Globus pallidus (tissue), 1 donor: ENCODE measurements at places on chromosomes 16 and 17.

GRCh38 chr17:69815406-69815805, 259.6 kb upstream of the KCNJ16 start:
- peak; percentile 29 for DNase-seq

GRCh38 chr17:32104158-32104557, 38.1 kb upstream of the RHOT1 start:
- DNase-seq = no peak

- peak; percentile 87 for DNase-seq
Observed at GRCh38 chr17:62968445-62968923, 2.4 kb downstream of the TANC2 start.

DNA sequence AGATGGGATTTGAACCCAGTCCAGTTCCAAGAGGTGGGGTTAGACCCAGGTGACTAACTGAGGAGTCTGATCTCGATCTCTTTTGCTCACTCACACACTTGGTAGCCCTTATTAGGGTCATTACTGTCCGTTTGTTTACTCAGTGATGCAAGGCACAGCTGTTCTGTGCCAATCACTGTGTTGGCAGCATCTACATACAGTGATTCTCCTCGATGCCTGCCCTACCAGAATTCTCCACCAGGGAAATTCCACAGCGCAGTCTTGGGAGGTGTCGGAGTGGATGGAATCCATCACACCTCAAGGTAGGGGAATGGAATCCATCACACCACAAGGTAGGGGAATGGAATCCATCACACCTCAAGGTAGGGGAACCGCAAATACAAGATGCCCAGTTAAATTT, 279.6 kb downstream of the MAF start:
- DNase-seq = no peak

DNA sequence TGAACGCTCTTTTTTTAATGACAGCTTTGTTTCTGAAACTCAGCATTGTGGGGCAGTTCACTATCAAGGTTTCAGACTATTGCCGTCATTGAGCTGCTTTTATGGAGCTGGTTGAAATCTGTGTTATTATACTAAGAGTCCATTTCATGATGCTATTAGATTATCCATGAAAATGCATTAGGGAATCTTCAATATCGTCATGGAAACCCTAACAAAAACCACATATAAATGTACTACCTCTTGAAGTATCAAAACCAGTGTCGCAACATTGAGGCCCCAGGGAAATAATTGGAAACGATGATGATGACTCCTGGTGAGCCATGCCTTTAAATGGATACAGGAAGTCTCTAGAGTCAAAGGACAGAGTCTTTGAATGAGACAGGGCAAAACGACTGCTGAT, 231.6 kb upstream of the CPHXL start:
- DNase-seq = no peak

- DNase-seq = peak; percentile 54
Observed at GRCh38 chr16:85717393-85718152, 28.8 kb upstream of the GINS2 start.

- DNase-seq = no peak
Observed at GRCh38 chr17:48676963-48677558, 45.3 kb downstream of the PRAC1 start.

DNA sequence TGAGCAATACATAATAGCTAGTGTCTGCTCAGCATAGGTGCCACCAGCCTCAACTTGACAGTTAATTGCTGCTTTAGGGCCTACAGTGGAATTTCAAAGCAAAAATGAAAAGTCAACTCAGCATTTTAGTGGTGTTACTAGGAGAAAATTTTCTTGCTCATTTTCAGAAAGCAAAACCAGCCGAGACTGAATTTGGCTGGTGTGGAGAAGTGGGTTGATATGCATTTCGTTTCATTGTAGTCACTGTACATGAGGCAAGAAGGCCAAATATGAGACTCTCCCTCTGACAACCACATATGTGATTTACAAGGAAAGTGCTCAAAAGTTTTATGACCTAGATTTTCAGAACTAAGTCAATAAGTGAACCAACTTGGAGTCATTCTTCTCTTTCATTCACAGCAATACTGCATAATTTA, 54.0 kb downstream of the DUSP14 start:
- DNase-seq = no peak

DNA sequence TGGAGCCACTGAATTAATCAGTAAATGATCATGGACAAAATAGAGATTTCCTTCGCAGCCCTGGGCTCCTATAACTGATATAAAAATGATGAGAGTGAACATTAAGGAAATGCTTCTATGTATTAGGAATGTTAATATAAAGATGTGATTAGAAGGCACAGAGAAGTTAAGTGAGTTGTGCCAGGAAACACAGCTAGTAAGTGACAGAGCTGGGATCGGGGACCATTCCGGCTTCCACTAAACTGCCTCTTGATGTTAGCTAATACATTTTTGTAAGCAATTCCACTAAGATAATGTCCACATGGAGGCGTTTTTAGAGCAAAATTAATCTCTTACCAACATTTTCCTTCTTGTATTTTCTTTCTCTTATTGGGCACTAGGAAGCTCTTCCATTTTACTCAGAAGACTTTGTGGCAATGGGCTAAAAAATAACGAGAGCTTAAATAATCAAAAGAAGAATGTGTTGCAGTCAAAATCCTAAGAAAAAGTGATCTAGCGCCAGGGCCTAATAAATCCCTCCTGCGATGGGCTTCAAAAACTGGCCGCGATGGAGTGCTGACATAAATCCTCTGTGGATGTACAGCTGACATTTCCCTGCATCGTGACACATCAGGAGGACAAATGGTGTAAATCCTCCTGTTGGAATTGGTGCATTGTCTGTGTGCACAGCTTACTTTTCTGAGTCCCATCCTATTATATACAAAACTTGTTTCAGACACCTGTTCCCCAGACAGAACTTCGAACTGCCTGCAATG, 326.1 kb upstream of the MAF start:
- no peak for DNase-seq

GRCh38 chr17:81641825-81642489, 5.0 kb downstream of the TSPAN10 start:
- no peak for DNase-seq

- DNase-seq = no peak
Observed at GRCh38 chr17:78748048-78748729, 33.9 kb downstream of the CYTH1 start.

- DNase-seq = no peak
Observed at GRCh38 chr16:89118361-89119165, 24.9 kb downstream of the ACSF3 start.

- DNase-seq = peak; percentile 1
Observed at GRCh38 chr16:82061861-82062525, 26.9 kb downstream of the HSD17B2 start.

- no peak for DNase-seq
Observed at GRCh38 chr16:26204138-26204537, 512.4 kb downstream of the HS3ST4 start.

GRCh38 chr16:16147316-16147999, 75.8 kb downstream of the ABCC6 start:
- DNase-seq = no peak

DNA sequence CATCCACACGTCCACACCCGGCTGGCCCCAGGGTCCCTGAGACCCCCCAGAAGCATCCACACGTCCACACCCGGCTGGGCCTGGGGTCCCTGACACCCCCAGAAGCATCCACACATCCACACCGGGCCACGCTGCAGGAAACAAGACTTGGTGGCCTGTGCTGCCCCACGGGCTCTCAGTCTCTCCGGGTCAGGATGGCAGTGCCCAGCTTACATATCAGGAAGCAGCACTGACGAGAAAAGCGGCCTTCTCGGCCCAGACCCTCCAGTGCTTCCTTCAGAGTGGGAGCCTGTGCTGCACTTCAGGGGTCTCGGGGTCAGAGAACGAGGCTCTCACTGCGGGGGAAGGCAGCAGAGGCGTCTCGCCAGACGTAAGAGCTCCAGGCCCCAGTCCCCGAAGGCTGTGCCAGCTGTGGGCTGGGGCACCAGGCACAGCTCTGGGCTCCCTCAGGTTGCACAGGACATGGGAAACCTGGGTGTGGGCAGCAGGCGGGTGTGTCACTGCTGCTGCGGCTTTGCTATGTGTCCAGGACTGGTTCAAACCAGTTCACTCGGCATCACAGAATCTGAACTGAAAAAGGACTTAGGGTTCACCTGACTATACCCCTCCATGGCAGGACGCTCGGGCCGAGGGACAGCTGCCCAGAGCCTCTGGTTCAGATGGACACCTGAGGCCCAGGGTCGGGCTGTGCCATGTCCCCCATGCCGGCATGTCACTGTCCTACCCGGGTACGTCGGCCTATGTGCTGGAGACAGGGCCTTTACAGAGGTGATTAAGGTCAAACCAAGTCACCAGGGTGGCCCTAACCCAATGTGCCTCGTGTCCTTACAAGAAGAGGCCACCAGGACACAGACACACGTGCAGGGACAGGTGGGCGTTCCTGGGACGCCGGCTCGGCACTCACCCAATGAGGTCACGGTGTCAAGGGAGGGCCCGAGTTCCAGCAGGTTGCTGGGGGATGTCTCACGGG, 40.2 kb upstream of the CHMP6 start:
- no peak for DNase-seq

GRCh38 chr17:37720989-37721388, 23.9 kb downstream of the HNF1B start:
- no peak for DNase-seq

- DNase-seq = no peak
Observed at GRCh38 chr17:39919087-39919683, 750 bp upstream of the GSDMB start.

- no peak for DNase-seq
Observed at GRCh38 chr17:71986886-71987285, 133.9 kb upstream of the SOX9 start.
